Left lung (tissue), 14 donors: ENCODE measurements at places on chromosomes 5 and 9. TPM values are rescaled to one million over a fixed set of nuclear protein-coding genes. Genes with fewer than 3 reads are reported as not detected.

The CKMT2 gene
- 1.7 TPM for total RNA-seq

The ENTREP1 gene
- total RNA-seq: 37.4 TPM

The GLRA1 gene
- total RNA-seq: not detected

The CCL27 gene
- not detected for total RNA-seq

The UBE2QL1 gene
- total RNA-seq: 0.06 TPM

The NPR2 gene
- total RNA-seq: 21.9 TPM

DNA sequence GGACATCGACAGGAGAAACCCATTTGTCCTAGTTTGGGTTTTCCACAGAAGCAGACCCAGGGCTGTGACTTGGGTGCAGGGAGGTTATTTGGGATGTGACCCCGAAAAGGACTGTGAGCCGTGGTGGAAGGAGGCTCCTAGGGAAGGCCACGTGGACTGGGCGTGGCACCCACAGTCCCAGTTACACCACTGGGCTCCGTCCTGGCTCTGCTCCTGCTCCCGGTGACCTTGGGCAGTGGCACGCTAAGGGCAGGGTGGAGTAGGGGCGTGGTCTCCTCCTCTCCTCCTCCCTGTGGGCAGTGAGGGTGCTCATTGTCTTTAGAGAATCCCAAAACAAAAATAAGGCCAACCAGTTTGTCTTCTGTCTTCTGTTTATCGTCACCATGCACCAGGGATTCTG lies 190.1 kb downstream of the GADD45G start:
- no peaks in the 10 kb centered on the region for H3K36me3 ChIP-seq
- no peak overlapping the region for H3K4me3 ChIP-seq
- no peak overlapping the region for H3K27ac ChIP-seq
- no peak for DNase-seq
- no peaks in the 10 kb centered on the region for H3K27me3 ChIP-seq

- H3K36me3 ChIP-seq: no peaks in the 10 kb centered on the region
- no peaks in the 10 kb centered on the region for H3K4me1 ChIP-seq
- DNase-seq: no peak
- H3K4me3 ChIP-seq: no peak overlapping the region
- H3K27ac ChIP-seq: no peak overlapping the region
- no peaks in the 10 kb centered on the region for H3K27me3 ChIP-seq
Observed at GRCh38 chr9:16180546-16180945, 627.7 kb downstream of the CCDC171 start.

DNA sequence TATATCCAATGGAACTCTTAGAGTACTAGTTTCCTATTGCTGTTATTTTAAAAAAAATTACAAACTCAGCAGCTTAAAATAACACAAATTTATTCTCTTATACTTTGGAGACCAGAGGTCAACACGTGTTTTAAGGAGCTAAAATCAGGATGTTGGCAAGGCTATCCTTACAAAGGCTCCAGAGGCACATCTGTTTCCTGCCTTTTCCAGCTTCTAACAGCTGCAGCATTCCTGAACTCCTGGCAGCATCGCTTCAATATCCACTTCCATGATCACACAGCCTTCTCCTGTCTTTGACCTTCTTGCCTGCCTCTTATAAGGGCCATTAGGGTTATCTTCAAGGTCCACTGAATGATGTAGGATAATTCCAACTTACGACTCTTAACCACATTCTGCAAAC lies 92.2 kb upstream of the CCNG1 start:
- H3K4me1 ChIP-seq: no peaks in the 10 kb centered on the region
- no peak for DNase-seq
- no peak overlapping the region for H3K27ac ChIP-seq
- H3K36me3 ChIP-seq: no peaks in the 10 kb centered on the region
- H3K4me3 ChIP-seq: no peak overlapping the region

DNA sequence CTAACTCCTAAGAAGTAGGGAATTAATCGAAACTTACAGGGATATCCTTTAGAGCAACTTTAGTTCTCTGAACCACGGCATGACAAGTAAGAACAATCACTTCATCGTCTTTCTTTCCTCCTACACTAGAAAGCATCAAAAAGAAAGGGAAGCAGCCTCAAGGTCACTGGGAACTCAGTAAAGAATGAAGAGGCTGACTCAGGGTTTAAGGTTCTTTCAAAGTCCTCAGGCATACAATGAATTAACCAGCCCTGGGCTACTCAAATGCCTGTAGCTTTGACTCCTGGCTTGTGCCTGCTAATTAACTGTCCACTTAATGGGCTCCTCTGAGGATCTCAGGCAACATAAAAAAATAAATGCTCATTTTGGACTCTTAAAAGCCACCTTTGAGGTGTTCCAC lies 102.0 kb downstream of the TRIM32 start:
- no peaks in the 10 kb centered on the region for H3K4me1 ChIP-seq
- no peak overlapping the region for H3K27ac ChIP-seq
- H3K27me3 ChIP-seq: no peaks in the 10 kb centered on the region
- H3K4me3 ChIP-seq: no peak overlapping the region
- no peaks in the 10 kb centered on the region for H3K36me3 ChIP-seq

DNA sequence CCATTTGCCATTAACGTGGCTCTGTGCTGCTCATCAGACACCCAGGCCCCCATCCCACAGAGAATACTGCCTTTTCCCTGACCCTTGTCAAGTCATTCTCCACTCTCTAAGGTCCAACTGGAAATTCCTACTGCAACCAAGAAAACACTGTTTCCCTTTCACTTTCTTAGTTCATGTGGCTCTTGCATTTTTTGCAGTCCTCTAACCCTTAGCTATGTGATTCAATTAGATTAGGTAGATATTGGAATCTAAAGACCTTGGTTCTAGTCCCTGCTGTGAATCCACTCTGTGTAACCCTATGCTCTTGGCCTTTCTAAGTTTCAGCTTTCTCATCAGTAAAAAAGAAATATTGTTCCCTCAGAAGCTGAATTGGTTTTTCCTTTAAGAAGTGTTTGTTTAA lies 649.4 kb downstream of the CCDC171 start:
- no peak overlapping the region for H3K27ac ChIP-seq
- no peaks in the 10 kb centered on the region for H3K27me3 ChIP-seq
- no peaks in the 10 kb centered on the region for H3K36me3 ChIP-seq
- no peaks in the 10 kb centered on the region for H3K4me1 ChIP-seq
- no peak for DNase-seq
- H3K4me3 ChIP-seq: no peak overlapping the region

GRCh38 chr5:176609724-176610434 lies at the start of gene GPRIN1:
Gene GPRIN1, minus strand, starts transcription at chr5:176610156. Its CDS starts 10,322 bp downstream, at chr5:176599834.
- peaks cover 19% of the 10 kb centered on the region for H3K4me1 ChIP-seq
- peak within 1 kb of the TSS; percentile 75 for H3K4me3 ChIP-seq
- no peaks in the 10 kb centered on the region for H3K27me3 ChIP-seq
- no peaks in the 10 kb centered on the region for H3K36me3 ChIP-seq
- H3K27ac ChIP-seq: no peak within 1 kb of the TSS
